Substantia nigra (tissue), 51 donors: ENCODE measurements at places on chromosomes 6 and 20.

DNA sequence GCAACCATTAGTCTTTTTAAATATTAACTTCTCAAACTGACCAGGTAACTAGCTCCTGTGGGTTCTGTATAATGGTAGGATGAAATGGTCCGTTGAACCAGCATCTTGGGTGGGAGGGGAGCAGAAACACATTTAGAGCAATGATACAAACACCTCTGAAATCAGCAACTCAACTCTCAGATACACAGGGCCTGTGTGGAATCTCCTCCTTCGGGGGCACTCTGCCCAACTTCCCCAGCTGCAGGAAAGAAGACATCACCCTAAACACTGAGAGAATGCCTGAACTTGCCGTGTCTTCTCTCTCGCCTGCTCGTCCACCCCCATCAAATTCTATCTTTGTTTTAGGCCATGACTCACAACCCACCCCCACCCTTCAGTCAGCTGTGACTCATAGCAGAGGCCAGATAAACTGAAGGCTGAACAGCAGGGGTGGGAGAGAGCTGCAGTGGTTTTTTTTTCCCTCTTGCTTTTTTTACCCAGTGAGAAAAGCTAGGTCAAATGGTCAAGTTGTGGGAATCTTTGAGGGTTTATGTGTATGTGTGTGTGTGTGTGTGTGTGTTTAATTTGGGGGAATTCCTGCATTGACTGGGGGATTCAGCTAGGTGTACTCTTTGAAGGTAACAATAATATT lies 593.4 kb upstream of the JAG1 start:
- DNase-seq: no peak

- peak; percentile 31 for DNase-seq
Observed at GRCh38 chr6:40586369-40587201, 579 bp downstream of the LRFN2 start.

DNA sequence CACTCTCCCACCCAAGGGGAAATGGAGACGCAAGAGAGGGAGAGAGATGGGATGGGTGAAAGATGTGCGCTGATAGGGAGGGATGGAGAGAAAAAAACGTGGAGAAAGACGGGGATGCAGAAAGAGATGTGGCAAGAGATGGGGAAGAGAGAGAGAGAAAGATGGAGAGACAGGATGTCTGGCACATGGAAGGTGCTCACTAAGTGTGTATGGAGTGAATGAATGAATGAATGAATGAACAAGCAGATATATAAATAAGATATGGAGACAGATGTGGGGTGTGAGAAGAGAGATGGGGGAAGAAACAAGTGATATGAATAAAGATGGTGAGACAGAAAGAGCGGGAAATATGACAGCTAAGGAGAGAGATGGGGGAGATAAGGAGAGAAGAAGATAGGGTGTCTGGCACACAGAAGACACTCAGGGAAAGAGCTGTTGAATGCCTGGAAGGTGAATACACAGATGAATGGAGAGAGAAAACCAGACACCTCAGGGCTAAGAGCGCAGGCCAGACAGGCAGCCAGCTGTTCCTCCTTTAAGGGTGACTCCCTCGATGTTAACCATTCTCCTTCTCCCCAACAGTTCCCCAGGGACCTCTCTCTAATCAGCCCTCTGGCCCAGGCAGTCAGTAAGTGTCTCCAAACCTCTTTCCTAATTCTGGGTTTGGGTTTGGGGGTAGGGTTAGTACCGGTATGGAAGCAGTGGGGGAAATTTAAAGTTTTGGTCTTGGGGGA lies 754 bp downstream of the TNF start:
- no peak for DNase-seq

GRCh38 chr20:50991076-50991475 lies 31.8 kb downstream of the KCNG1 start:
- no peak for DNase-seq

DNA sequence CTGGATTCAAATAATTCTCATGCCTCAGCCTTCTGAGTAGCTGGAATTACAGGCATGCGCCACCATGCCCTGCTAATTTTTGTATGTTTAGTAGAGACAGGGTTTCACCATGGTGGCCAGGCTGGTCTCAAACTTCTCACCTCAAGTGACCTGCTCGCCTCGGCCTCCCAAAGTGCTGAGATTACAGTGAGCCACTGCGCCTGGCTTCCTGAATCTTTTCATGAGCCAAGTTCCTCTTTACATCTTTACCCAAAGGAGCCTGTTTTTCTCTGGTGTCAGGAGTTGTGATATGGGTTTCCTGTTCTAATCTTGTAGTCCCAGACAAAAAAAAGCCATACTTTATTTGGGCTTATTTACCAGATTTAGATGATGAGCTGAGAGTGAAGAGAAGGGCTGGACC lies 34.4 kb downstream of the PCNA start:
- no peak for DNase-seq

DNA sequence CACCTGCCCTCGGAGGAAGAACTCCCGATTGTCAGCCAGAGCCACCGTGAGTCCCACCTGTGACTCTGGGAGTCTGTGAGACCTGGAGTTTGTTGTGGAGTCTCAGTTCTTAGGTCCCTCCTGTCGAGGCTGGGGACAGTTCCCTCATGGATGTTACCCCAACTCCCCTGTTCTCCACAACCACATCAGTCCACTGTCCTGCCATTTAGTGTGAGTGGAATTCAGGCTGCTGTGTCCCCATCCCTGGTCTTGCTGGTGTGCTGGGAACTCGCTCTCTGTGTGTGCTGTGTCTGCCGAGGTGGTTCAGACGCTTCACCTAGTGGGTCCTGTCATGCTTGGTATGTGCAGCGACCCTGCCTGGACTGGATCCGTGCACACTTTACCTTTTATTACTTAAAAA lies 163.2 kb downstream of the DTNBP1 start:
- no peak for DNase-seq

- no peak for DNase-seq
Observed at GRCh38 chr6:13044390-13044789, 283.9 kb downstream of the TBC1D7 start.

- no peak for DNase-seq
Observed at GRCh38 chr20:36550790-36551299, 9.5 kb downstream of the MYL9 start.

DNA sequence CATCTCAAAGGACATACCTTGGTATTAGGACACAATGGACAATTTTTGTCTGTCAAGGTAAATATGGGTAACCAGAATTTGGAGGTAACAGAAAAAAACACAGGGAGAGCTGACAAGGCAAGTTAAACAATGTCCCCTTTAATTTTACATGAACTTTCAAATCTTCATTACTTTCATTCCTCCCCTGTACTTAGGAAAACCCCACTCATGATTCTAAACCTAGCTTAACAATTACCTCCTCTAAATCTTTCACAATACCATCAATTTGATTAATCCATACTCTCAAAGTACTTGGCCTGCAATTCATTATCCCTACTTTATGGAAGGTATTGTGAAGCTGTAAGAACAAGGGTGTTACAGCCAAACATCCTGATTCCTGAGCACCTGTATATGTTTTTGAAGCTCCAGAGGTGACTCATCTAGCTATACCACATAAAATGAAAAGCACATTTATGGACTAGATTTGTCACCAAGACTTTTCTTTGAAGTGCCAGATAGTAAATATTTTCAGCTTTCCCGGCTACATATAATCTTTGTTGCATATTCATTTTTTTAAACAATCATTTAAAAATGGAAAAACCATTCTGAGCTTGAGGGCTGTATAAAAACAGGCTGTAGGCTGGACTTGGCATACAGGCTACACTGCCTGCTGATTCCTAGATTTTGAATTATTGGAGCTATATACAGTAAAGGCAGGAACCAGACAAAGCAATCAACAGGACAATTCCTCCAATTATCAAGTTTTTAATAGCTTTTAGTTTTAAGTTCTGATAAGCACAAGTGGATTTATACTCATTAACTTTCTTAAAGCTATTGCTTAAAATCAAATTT lies 22.9 kb downstream of the DEK start:
- DNase-seq: no peak
